Ascending aorta (tissue), 2 donors: ENCODE measurements at places on chromosomes 7 and 10.

DNA sequence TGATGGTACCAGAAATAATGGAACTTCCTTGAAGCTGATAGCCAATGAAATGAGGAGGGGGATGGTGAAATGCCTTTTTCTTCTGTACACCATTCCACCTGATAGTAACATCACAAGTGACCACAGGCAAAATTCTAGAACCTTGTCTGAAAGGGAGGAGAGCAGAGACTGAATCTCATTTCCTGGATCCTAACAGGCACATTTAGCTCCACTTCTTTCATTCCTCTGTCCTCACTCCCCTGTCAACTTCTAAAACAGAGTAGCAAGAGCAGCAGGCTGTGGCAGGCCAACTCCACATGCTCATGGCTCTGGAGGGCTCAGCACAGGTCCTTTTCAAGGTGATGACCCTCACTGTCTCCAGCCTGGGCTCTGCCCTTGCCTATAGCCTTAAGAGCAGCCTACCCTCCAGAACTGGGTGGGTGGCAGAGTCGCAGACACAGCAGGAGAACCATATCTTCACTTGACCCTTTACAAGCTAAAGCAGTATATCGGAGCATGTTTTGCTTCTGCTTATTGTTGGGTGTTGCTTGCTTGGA lies at the start of gene LRRC18:
Gene LRRC18 (minus strand): TSS at position 51 of the 536 bp plus-strand sequence. CDS start 25,685 bp downstream, outside the sequence.
- H3K4me1 ChIP-seq, result no peaks in the 10 kb centered on the region
- H3K36me3 ChIP-seq, result no peaks in the 10 kb centered on the region
- no peak within 1 kb of the TSS for H3K4me3 ChIP-seq

- H3K4me3 ChIP-seq, result no peak overlapping the region
- H3K27ac ChIP-seq, result no peak overlapping the region
- H3K36me3 ChIP-seq, result no peaks in the 10 kb centered on the region
- no peaks in the 10 kb centered on the region for H3K27me3 ChIP-seq
Observed at GRCh38 chr7:42351316-42351935, 114.4 kb upstream of the GLI3 start.

- no peak overlapping the region for H3K27ac ChIP-seq
- no peaks in the 10 kb centered on the region for H3K36me3 ChIP-seq
- H3K4me3 ChIP-seq, result no peak overlapping the region
- H3K27me3 ChIP-seq, result no peaks in the 10 kb centered on the region
Observed at GRCh38 chr7:122255454-122255853, 49.1 kb downstream of the FEZF1 start.

GRCh38 chr10:34802692-34803091 lies 12.4 kb downstream of the PARD3 start:
- H3K36me3 ChIP-seq, result no peaks in the 10 kb centered on the region
- H3K27me3 ChIP-seq, result no peaks in the 10 kb centered on the region
- no peaks in the 10 kb centered on the region for H3K4me1 ChIP-seq
- H3K4me3 ChIP-seq, result no peak overlapping the region

DNA sequence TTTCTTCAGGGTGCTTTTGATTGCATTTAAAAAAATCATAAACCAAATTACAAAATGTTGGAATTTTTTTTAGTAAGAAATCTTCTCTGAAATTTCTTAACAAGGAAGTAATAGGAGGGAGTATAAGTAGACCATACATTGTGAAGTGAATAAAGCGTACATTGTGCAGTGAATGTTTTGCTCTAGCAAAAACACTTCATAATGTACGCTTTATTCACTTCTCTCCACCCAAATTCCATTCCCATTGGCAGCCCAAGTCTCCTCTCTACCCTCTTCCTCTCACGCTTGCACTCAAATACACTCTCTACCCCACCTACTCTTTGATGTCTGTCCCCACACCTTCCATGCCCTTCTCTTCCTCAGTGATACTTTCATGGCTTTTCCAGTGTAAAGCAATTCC lies 241.0 kb downstream of the PPP1R3A start:
- no peak overlapping the region for H3K27ac ChIP-seq
- H3K36me3 ChIP-seq, result no peaks in the 10 kb centered on the region
